Endodermal cell (in vitro differentiated cells): ENCODE measurements at places on chromosomes 1 and 21.

DNA sequence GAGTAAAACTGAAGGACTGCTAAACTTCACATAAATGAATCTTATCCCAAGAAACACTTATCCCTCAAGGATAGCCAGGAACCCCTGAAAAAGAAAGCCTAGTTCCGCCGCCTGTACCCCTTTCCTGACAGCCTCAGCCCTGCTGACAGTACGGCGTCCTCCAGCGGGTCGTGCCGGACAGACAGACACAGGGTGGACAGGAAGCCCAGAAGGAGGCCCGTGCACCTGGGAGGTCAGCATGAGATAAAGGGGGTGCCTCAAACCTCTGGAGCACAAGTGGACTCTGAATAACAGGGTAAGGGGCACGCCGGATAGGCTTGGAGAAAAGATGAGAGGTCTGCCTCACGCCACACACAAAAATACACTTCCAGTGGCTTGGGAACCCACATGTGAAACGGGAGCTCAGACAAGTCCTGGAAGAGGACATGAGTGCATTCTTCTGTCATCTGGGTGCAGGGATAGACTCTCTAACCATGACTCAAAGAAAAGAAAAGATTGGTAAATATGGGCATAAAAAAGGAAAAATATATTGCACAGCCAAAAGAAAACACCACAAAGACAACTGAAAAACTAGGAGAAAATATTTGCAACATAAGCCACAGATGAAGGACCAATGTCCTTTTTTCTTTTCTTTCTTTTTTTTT, 17.3 kb upstream of the ADARB1 start:
- DNase-seq, result no peak

GRCh38 chr1:99482286-99482685, 163.6 kb upstream of the PALMD start:
- DNase-seq, result no peak

- no peak for DNase-seq
Observed at GRCh38 chr1:3504151-3504821, 49.8 kb downstream of the ARHGEF16 start.

DNA sequence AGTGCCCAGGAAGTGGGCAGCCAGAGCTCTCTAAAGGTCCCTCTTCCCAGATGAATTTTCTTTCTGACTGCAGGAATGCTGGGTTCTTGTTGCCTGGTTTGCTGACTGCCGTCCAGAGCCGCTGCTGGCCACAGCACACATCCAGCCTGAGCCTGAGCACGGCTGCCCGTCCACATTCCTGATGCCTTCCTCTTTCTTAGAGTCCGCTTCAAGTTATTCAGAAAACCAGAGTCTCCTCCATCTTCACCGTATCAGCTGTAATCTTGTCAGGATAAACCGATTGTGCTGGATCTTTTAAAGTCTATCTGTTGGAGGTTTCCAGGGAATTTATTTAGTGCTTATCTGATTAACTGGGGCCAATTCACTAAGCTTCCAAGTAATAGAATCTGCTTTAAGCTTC, 84.8 kb upstream of the BCAR3 start:
- DNase-seq, result peak; percentile 49

GRCh38 chr21:44709426-44710293, 1.7 kb downstream of the TSPEAR start:
- DNase-seq, result peak; percentile 56

- DNase-seq, result peak; percentile 55
Observed at GRCh38 chr1:38138498-38139233, 92.1 kb upstream of the POU3F1 start.

- DNase-seq, result no peak
Observed at GRCh38 chr1:247407180-247407616, 8.8 kb upstream of the NLRP3 start.

- DNase-seq, result no peak
Observed at GRCh38 chr1:18989896-18990295, 33.4 kb upstream of the IFFO2 start.

DNA sequence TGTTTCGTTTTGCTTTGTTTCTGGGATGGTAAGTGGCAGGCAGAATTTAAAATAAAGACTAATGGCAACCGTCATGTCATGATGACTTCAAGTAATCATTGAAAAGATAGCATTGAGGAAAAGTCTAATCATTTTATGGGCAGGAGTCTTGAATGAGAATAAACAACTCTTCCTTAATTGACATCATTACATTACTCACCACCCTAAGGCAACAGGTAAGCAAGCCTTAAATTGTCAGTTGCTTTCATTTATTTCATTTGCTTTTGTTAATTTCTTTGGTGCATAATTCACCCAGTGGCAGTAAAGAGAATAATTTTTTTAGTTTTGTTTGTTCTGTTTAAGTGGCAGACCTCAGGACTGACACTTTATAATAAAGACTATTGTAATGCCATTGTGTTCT, 669.0 kb downstream of the RWDD3 start:
- DNase-seq, result no peak

- no peak for DNase-seq
Observed at GRCh38 chr1:84573481-84573966, 716 bp downstream of the CTBS start.

DNA sequence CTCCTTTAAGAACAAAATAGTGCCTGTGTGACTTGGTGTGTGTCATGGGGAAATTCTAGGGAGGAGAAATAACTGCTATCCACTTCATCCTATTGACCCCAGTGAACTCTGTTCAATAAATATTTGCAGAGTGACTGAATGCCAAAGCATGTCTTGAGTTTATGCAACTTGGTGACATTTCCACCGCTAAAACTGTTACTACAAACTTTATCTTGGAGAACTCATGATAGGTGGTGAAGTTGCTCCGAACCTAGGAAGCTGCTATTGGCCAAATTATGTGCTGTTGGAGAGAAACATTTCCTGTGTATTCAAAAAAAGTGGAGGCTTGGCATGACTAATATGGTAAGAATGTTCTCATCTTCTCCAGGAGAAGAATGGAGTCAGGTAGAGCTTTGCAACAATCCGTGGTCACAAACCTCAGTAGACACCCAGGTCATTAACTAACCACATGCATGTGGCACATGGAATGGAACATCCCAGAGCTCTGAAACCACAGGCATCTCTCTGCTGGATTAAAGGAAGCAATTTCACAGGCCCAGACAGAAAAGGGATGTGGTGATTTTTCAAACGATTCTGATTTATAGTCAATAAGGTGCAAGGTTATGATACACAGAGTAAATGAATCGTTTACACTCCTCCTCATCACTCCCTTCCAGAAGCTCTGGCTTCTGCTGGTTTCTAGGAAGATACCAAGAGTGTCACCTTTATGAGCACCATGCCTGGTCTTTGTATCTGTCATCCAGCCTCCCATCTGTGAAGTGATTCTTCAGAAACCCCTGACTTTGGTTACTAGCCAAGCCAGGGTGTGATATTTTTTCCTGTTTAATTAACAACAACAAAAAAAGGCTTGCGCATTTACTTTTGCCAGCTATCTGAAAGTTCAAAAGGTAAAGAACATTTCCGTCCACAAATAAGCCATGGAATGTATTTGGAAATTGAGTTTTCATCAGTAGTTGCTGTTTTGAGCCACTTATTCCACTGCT, 361.1 kb downstream of the TGFB2 start:
- DNase-seq, result no peak

GRCh38 chr1:162857850-162858249, 3.1 kb downstream of the CCDC190 start:
- DNase-seq, result no peak

GRCh38 chr1:59310549-59311250, 13.8 kb downstream of the FGGY start:
- no peak for DNase-seq

DNA sequence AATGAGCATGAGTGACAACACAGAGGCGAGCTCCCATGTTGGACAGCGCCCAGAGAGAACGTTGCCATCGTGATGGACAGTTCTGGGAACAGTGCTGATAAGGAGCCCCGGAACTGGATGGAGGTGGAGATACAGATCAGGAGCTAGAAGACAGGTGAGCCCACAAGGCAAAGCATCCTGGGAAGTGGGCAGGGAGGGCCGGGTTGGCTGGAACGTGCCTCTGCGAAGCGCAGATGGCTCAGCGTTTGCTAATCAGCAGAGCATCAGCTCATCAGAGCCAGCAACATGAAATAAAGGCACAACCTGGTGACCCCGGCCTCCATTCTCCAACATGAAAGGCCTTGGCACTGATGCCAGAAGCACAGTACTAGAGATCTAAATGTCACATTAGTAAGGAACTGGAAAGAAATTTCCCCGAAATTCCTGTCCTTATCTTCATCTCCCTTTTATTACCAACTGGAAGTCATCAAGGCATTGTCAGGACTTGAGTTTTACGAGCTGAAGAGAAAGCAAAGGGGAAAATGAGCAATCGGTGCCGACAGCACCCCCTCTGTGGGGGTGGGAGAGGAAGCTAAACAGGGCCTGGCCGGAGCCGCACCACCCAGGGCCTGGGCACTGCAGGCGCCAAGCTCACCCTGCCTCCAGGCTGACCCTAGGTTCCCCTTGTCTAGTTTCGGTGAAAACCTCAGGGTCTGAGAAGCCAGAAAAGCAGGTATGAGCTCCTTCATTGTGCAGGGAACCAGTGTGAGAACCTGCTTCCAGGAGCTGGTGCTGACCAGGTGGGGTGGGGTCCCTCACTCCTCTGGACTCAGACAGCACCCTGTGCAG, 19.9 kb downstream of the ABCA4 start:
- DNase-seq, result no peak

- peak; percentile 89 for DNase-seq
Observed at GRCh38 chr1:155241069-155241679, 14.1 kb downstream of the ENTREP3 start.

- no peak for DNase-seq
Observed at GRCh38 chr1:237279629-237280028, 237.6 kb downstream of the RYR2 start.

- no peak for DNase-seq
Observed at GRCh38 chr21:43657355-43658087, 1.8 kb downstream of the HSF2BP start.

GRCh38 chr1:230212405-230212936, 145.4 kb downstream of the GALNT2 start:
- DNase-seq, result no peak

GRCh38 chr21:42640486-42640885, 12.9 kb upstream of the PDE9A start:
- DNase-seq, result no peak

GRCh38 chr1:184242507-184242943, 144.3 kb upstream of the C1orf21 start:
- no peak for DNase-seq

DNA sequence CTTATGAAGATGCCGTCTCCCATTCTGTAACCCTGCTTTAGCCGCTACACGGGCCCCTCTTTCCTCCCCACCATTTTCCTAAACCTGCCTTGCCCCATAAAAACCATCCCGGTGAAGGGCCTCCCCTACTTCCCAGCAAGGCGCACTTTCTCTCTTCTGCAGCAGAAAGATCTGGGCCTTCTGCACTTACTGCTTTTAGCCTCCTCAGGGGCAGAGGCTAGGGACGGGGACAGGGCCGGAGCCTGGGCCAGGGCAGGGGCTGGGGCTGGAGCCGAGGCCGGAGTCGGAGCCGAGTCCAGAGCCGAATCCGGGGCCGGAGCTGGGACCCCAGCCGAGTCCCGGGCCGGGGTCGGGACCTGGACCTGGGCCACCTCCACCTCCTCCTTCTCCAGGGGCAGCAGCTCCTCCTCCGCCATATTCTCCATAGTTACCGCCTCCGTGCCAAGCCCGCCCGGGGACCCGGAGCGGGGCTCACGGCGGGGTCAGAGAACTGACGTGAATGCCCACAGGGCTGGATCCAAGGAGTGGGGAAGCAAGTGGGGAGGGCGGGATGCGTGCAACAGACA, 382 bp downstream of the TRMT1L start:
- no peak for DNase-seq

DNA sequence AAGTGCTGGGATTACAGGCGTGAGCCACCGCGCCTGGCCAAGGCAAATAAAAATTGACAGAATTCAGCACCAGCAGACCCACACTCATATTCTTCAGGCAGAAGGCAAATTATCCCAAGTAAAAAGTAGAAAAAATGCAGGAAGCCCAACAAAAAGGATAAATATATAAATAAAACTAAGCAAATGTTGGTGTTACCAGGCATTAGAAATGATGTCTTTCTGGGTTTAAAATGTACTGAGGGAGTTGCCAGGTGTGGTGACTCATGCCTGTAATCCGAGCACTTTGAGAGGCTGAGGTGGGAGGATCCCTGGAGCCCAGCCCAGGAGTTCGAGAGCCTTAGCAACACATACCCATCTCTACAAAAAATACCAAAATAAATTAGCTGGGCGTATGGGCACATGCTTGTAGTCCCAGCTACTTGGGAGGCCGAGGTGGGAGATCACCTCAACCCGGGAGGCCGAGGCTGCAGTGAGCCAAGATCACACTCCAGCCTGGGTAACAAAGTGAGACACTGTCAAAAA, 6.3 kb downstream of the INTS11 start:
- no peak for DNase-seq

GRCh38 chr1:171083222-171083621, 7.5 kb upstream of the FMO3 start:
- DNase-seq, result no peak

- no peak for DNase-seq
Observed at GRCh38 chr1:36572906-36573305, 90.2 kb upstream of the CSF3R start.

DNA sequence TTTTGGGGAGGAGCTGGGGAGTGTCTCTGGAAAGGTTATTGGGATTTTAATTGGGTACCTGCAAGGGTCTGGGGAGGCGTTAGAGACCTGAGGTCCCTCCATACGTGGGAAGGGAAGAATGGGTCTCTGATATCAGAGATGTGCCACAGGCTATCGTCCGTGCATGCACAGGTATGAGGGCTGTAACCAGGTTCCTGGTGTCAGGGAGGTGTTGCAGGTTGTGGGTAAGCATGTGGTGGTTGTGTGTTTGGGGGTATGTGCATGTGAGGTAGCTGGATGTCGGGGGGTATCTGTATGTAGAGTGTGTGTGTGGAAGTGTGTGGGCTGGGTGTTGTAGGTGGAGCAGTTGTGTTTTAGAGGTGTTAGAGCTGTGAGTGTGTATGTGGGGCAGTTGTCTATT, 8.3 kb downstream of the AHDC1 start:
- DNase-seq, result no peak

GRCh38 chr1:221032637-221033280, 153.5 kb downstream of the HLX start:
- DNase-seq, result no peak

DNA sequence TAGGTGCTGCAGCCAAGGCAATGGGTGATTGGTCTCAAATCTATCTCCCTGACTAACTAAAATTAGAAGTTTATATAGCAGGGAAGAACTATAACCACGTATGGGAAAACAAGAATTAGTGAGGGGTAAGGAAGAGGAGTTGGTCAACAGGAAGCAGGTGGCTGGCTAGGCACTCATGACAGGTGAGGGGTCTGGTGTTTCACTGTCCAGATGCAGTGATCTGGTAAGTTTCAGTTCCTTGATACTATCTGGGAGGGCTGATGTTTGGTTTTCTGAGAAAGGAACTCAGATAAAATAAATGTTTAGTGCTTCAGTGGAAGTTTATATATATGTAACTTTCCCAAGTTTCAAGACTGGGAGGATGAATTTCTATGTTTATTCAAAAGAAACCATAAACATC, 11.6 kb upstream of the POU2F1 start:
- no peak for DNase-seq

DNA sequence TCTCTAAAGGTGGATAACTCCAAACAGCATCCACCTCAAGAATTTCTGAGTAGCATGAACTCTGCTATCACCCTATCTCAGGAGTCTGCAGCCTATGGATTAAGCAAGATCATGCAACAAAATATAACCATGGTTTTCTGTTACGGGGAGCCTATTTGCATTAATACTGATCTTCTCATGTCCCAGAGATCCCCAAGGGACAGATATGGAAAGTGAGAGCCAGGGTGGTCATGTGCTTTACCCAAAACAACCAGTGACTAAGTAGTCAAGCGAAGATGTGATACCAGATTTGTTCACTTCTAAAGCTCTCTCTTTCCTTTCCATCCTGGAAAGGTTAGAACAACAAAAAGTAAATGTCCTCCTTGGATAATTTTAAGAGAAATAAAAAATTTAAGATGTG, 125.1 kb downstream of the PRRX1 start:
- no peak for DNase-seq

GRCh38 chr1:208030288-208031091, 119.6 kb upstream of the CD34 start:
- DNase-seq, result no peak
